LNCaP clone FGC (cell line): ENCODE measurements at places on chromosomes 11 and 22.

- no peak for DNase-seq
Observed at GRCh38 chr11:69700278-69701140, 3.3 kb downstream of the FGF19 start.

- no peak for DNase-seq
Observed at GRCh38 chr11:45332276-45332934, 46.3 kb upstream of the SYT13 start.

DNA sequence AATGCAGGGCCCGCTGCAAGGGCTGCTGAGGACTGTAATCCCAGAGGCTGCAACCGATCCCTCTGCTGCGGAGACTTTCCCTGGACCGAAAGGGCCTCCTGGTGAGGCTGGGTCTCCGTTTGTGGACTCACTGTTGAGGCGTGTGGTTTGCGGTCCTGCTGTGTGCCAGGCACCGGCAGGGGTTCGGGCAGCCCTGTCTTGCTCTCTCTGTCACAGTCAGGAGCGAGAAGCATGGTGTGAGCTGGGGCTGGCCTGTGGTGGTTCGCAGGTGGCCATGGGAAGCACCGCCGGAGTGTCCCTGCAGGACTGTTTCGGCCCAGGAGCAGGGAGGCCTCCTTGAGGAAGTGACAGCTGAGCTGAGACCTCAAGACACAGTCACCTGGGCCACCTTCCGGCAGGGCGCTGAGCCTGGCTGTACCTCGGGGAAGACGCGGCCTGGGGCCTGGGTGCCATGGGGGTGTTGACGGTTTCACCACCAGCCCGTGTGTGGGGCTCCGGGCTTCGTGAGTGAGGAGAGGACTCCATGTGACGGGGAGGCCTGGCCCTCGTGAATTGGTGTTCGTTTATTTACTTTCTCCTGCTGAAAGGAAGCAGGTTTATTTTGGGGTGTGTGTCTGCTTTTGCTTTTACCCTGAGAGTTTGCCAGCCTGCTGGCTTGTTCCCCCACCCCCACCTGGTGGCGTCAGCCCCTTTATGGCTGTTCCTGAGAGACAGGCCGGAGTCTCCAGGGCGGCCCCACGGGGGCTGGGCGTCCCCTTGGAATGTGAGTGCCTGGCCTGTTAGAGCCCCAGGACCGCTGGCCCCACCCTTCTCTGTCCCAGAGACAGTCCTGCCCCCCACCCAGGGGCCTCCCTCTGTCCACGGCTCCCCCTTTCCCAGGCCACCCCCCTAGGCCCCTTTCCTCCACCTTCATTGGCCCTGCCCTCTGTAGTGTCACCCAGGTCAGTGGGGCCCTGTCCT lies 122.5 kb downstream of the KCNQ1OT1 start:
- no peak for DNase-seq

GRCh38 chr11:132962041-132962440 lies 570.3 kb downstream of the OPCML start:
- DNase-seq = no peak

GRCh38 chr11:113992459-113993110 lies 17.7 kb downstream of the HTR3A start:
- no peak for DNase-seq

GRCh38 chr11:9739123-9739900 lies 75.4 kb downstream of the SWAP70 start:
- DNase-seq = no peak

- DNase-seq = no peak
Observed at GRCh38 chr11:80815752-80816453, 1375.1 kb upstream of the TENM4 start.

GRCh38 chr11:93841446-93841845 lies 9.0 kb downstream of the VSTM5 start:
- DNase-seq = no peak

- DNase-seq = no peak
Observed at GRCh38 chr11:77203901-77204753, 76.1 kb downstream of the MYO7A start.

GRCh38 chr11:118462178-118462577 lies 25.9 kb downstream of the KMT2A start:
- no peak for DNase-seq

- no peak for DNase-seq
Observed at GRCh38 chr11:72684236-72684912, 10.2 kb upstream of the PDE2A start.

DNA sequence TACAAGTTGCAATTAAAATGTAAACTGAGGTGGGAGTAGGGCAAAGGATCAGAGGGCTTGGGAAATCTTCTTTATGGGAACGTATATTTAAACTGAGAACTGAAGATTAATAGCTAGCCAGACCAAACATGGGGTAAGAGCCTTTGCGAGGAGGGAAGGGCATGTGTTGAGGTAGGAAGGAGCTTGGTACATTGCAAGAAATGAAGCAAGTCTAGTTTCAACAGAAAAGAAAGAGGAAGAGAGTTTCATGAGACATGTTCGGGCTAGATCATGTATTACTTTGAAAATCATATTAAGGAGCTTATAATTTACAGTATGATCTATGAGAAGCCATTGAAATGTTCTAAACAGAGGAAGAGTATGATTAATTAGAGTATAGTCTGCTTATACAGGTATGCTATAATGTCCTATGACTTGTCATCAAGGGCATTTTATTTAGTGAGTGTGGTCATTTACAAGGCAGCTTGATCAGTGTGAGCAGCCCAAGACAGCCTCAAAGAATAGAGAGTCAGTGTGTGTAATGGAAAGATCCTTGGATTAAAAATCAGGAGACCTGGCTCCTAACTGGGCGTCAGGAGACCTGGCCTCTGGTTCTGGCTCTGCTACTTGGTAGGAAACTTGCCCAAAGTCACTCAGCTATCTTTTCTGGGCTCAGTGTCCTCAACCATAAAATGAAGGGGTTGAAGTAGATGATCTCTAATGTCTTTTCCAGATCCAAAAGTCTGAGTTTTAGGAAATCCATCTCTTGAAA lies 10.9 kb downstream of the GAS2 start:
- no peak for DNase-seq

DNA sequence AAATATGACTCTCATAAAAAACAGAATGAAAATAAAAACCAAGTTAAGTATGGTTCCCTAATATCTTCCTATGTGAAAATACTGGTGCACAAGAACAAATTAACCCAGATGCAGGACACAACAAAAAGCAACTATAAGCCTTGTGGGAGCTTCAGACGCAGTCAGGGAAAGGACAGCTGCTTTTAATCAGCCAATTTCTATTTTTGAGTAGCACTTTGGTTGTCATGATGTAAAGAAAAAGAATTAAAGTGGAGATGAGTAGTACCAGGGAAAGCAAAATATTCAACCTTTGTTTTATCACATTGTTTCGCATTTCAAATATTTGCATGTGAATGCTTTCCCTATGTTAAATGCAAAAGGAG lies 339.9 kb downstream of the SOX6 start:
- DNase-seq = no peak

- no peak for DNase-seq
Observed at GRCh38 chr22:25746012-25746373, 4.0 kb downstream of the MYO18B start.

DNA sequence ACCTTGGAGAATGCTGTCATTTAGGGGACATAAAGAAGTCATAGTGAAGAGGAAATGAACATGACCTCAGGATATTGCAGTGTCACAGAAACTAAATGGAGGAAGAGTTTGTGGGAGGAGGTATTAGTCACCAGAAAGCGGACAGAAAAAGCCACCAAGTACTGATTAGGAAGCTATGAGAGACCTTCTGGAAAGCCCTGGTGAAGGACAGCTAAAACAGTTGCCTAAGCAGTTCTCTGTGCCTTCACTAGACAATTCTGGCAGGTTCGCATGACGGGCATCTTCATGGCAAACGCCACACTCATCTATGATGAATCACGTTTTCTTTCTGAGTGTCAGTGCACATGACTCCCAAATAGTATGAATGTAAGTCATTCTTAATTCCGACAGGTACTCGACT lies 325.8 kb downstream of the C11orf87 start:
- DNase-seq = no peak

- no peak for DNase-seq
Observed at GRCh38 chr22:24424001-24424900, 3.1 kb upstream of the ADORA2A start.

DNA sequence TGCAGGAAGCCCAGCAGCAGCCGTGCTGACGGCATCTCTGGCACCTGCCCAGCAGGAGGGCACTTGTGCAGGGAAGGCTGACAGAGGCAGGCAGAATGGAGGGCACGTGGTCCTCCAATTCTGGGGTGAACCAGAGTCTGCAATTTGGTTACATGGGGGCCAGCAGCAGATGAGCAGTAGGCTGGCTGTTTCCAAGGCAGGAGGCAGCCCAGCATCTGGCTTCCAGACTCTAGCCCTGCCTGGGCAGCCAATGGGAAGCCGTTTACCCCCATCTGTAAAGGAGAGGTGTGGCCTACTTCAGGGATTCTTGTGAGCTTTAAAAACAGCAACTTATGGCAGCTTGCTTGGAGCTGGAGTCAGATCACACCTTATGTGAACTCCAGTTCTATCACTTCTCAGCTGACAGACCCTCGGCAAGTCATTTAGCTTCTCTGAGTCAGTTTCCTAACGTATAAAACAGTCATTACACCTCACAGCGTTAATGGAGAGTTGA lies 27.9 kb upstream of the RASL10A start:
- DNase-seq = no peak

- no peak for DNase-seq
Observed at GRCh38 chr22:20138868-20139267, 7.3 kb downstream of the ZDHHC8 start.

GRCh38 chr22:42648368-42649245 lies 585 bp downstream of the CYB5R3 start:
- no peak for DNase-seq

GRCh38 chr22:29683536-29683935 lies 36.3 kb upstream of the CABP7 start:
- DNase-seq = no peak

DNA sequence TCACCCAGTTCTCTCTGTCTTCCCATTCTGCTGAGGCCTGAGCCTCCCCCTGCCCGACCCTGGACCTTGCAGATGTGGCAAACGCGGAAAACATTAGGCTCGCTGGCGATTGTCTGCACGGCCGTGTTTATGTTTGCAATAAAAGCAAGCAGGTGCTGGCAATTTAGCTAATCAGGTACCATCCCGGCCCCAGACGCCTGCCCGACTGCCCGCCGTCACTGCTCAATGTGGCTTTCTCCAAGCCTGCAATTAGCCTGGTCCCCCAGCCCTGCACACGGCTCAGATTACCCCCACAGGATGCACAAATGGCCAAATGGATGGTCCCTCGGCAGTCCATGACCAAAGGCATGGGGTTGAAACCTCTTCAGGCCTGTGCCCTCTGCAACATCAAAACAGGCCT lies 259.7 kb downstream of the MN1 start:
- DNase-seq = no peak

DNA sequence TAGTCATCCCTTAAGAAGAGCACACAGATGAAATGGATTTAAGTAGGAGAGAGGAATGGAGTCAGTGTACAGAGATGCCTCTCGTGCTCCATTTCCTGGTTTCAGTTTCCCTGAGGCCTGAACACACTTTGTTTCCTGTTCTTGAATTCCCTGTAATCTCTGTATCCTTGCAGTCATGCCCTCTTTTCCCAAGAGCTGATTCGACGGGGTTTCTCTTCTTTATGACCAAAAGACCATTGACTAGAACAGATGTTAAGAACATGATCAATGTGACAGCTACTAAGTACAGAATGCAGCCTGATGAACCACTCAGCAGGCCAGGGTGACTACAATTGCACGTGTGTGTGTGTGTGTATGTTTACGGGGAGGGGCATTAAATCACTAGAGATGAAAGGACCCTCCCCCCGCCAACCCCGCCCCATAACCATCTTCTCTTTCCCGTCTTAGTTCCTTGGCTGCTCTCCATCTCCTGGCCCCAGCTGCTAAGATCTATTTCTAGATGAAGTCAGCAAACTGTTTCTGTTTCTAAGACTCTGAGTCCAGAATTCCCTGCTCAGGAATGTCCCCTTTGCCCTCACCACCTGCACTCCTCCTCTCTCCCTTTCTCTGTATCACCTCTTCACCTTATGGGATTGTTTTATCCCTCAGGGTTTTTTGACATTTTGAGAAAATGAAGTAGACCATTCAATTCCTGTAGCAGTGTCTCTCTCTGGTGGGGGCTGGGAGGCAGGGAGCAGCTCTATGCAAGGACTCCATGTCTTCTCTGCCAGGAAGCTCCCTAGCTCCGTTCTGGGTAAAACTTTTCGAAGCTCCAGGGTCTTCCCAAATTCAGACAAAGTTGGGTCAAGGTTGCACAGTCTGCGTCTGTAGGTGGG lies 26.0 kb downstream of the SLC22A6 start:
- no peak for DNase-seq

GRCh38 chr22:31162015-31162765 lies 2.2 kb downstream of the RNF185 start:
- no peak for DNase-seq

GRCh38 chr11:1487091-1487850 lies 692 bp upstream of the MOB2 start:
- DNase-seq = no peak

GRCh38 chr11:128890543-128891368 lies at the start of gene KCNJ5:
Gene KCNJ5 (plus strand): TSS chr11:128891356. CDS start chr11:128911274, 19,918 bp downstream.
- DNase-seq = no peak

- DNase-seq = no peak
Observed at GRCh38 chr11:101459020-101459419, 124.8 kb downstream of the TRPC6 start.
